Right renal pelvis (tissue), 4 donors: ENCODE measurements at places on chromosomes 4 and X.

GRCh38 chr4:168699224-168699878 is 202.5 kb downstream of the PALLD start:
- DNase-seq = no peak

GRCh38 chrX:118968031-118968430 is 6.4 kb upstream of the LONRF3 start:
- DNase-seq = no peak

GRCh38 chr4:147590249-147590920 is 26.8 kb upstream of the TMEM184C start:
- peak; percentile 61 for DNase-seq

DNA sequence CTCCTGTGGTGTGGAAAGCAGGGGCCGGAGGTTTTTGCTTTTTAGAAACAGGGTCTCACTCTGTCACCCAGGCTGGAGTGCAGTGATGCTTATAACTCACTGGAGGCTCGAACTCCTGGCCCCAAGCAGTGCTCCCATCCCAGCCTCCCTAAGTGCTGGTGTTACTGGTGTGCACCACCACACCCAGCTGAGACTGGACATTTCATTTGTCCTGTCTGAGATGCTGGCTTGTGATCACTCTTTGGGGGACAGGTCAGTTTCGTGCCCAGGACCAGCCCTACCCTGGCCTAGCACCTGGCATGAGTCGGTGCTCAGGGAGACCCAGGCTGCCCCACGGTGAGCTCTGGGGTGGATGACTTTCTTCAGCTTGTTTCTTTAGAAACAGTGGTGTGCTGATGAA is 11.3 kb downstream of the PSAPL1 start:
- DNase-seq = no peak

- DNase-seq = no peak
These were observed 21.6 kb upstream of the UBA1 start for GRCh38 chrX:47171996-47172395.

DNA sequence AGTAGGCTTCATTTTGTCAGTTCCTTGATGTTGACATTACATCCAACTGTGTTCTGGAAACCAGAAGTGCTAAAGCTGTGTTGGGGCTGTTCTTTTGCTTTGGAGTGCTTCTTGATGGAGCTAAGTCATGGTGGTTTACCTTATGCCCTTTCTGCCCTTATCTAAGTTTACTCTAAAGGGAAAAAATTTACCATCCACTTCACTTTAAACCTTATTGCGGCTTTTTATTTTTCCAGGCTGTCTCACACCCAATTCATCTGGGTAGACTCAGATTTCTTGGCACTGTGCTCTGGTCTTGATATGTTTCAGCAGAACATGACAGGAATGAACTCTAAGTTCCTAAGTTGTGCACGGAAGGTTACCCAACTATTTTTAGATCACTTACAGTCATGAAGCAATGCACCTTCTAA is 104.7 kb upstream of the TTC29 start:
- no peak for DNase-seq

- DNase-seq = no peak
These were observed 225.5 kb downstream of the AFAP1 start for GRCh38 chr4:7714176-7714575.

- no peak for DNase-seq
These were observed 427.4 kb downstream of the RAB28 start for GRCh38 chr4:13056630-13057189.

- no peak for DNase-seq
These were observed 100.3 kb downstream of the EMCN start for GRCh38 chr4:100417565-100417964.

DNA sequence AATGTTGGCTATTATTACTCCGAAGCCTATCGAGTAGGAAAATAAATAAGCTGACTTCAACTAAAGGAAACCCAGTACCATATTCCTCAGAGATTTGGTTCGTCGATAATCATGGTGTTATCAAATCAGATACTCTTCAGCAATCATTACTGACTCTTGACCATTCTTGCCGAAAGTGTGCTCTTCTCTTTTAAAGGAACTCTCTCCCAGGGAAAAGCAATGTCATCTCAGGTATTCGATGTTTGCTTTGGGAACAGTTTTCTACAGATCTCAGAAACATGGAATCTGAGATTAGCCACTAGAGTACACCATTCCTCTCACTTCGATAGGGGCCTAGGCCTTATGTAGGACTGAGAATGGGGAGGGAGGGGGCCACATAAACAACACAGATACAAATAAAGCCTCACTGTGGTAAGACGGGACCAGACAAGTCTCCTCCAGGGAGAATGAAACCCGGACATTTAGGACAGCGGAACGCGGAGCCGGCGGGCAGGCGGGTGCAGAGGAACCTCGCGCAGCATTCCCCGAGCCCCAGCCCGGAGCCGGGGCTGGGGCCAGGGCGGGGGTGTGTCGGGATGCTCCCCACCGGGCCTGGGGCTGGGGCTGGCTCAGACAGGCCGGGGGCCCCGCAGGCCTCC is 581 bp downstream of the DNAJB14 start:
- DNase-seq = peak; percentile 14

GRCh38 chr4:145792429-145792828 is 112.5 kb downstream of the C4orf51 start:
- no peak for DNase-seq

DNA sequence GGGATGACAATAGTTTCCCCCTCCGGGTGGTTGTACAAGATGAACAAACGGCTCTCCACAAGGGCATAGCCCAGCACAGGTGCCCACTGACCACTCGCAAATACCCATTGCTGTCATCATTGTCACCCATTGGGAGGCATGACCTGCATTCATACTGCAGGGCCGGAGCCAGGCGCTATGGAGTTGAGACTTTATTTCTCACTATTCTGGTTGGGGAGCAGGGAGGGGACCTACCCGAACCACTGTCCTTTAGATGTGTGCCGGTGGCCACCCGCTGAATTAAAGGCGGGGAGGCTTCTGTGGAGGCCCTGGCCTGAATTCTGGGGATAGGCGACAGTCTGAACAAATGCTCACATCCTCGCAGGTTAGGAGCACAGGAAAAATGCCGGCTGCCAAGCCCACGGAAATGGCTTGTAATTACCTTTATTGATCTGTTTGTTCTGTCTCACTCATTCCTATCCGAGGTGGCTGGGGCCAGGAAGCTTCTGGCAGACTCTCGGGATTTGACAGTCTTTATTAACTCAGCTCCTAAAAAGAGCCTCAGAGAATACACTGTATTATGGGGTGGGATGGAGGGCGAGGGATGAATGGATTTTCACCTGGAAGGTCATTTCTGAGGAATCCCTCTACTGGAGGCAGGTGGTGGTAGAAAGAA is 125.1 kb upstream of the PSAPL1 start:
- DNase-seq = no peak

DNA sequence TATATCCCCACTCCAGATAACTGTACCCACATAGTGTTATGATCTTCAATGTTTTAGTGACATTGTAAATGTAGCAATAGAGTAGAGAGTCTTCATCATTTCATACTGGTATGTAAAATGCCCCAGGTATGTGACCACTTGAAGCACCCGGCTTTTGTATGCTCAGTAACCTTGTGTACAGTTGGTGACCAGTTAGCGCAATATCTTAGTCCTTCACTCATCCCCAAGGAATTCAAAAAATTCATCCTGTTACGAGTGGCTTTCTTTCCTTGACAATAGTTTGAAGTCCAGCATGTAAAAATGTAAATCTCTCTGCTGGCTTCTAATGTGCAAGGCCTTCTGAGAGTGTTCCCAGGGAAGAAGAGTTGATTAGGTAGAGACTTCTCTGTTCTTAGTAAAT is 145.6 kb downstream of the ARX start:
- DNase-seq = no peak

DNA sequence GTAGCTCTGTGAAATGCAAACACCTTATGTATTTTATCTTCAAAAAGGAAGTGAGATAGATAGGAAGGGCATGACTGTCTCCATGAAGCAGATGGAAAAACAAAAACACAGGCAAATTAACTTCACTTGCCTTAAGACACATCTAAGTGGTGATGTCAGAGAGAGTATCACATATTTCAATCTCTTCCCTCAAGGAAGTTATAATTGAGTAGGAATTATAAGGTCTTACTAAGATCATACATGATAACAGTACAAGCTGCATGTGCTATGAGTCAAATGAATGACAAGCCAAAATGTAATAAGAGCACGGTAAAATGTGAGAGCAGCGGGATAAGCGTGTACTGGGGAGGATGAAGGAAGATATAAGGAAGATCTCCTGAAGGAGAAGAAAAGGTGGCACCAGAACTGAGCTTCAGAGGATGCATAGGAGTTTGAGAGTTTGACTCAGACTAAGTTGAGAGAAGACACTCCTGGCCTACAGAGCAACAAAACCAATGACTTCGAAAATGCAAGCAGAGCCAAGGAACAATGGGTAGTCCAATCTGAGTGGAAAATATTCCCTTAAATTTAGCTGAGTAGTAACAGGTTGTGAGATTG is 43.3 kb upstream of the GALNT7 start:
- DNase-seq = no peak

DNA sequence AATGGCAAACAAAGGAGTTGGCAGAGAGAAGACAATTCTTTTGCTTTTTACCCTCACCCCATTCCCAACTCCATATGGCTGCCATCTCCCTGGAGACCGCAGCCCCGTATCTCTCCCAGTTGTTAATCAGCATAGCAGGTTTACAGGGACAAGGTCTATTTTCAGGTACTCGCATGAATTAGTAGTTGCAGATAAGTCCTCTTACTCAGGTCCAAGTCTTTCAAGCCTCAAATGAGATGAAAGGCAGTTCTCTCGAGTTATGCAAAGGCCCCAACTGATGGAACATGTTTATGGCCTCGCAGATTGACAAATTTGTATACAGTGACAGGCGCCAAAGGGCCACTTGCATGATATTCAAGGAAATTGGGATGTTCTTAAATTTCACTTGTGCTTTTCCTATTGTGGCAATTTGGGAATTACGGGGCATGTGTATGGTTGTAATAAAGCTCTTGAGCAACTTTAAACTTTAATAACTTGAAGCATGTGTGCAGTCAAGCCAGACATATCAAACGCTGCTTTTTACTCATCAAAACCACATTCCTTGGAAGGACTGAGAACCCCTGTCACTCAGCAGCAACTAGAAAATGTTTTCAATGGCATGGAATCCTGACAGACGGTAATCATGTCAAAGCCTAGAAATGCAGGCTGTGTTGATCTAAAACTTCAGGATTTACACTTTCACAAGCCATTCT is 45.1 kb downstream of the KDR start:
- no peak for DNase-seq

DNA sequence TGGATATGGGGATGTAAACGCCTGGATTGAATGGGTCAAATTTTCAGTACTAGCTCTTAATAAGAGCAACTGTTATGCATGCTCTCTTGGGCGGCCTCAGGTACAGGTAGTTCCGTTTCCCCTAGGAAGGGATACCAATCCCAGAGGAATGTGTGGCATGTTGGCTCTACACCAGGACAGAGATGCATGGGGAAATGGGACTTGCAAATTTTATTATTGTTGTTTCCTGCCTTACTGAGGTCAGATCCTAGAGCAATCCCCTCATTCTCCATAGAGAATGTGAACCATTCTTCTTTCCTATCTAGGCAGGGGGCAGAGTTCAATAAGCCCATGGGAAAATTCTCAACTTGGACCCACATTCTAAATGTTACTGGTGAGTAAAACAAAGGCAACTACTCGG is 361.8 kb upstream of the FGF16 start:
- DNase-seq = no peak

DNA sequence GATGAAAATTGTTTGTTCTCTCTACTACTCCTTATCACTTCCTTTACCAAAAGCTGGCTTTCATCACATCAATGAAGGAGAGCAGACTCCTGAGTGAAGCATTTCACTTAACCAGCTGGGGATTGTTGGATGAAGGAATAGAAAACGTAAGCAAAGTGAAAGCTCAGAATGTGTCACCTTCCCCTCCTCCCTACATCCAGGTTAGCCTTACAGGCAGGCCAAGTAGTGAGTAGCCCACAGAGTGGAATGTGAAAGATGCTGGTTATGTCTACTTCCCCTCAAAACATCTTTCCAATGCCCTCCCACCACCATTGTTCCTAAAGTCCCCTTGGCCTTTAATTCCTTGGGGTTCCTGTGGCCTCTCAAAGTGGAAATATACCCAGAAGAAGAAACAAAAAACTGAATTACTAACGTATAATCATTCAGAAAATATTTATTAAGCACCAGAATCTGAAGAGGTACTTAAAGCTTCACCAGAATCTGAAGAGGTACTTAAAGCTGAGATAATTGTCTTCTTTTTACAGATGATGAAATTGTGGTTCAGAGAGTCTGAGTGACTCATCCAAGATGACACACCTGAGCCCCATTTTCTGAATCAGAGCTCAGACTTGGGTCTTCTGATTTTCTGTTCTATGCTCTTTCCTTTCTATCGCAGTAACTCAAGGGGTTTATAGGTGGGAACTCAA is 6.5 kb downstream of the P2RY4 start:
- DNase-seq = no peak

DNA sequence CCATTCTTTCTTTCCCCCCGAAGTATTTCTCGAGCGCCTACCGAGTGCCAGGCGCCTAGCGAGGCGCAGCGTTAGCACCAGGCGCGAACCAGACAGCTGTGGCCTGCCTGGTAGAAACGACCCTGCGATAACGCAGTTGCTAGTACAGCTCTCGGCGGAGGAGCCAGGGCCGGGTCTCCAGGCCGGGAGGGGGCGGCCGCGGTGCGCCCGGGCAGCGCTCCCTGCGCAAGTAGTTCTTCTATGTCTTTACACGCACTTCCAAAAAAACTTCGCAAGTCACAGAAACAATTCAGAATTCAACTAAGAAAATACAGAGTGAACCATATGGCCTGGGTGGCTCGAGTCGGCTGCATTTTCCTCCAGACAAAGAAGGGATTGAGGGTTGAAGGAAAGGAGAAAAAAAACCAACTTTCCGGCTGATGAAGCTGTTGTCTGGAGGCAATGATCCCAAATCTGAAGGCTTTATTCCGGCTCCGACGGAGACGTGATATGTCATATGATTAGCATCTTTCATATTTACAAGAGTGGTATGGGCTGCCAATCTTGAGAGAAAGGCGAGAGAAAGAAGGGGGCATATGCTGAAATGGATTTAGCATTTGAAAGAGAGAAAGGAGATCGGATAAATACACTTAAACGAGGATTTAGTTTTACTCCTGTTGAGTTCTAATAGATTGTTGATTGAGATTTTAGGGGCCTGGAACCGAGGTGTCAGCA is 7.2 kb upstream of the NEUROG2 start:
- DNase-seq = no peak

DNA sequence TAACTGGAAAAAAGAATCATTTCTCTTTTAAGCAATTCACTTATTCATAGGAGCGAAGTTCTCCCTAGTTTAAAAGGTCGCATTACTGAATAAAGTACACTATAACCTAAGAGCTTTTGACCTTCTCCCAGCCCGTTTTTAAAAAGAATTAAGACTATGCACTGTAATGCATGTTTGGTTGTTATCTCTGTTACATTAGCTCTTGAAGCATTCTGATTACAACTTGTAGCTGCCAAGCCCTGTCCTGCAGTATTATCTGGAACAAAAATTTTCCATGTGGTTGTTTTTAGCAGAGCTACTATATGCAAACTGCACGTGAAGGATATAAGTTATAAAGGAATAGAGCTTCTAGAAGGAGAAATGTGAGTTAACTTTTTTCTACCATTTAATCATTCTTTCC is 8.1 kb downstream of the GAB1 start:
- no peak for DNase-seq

DNA sequence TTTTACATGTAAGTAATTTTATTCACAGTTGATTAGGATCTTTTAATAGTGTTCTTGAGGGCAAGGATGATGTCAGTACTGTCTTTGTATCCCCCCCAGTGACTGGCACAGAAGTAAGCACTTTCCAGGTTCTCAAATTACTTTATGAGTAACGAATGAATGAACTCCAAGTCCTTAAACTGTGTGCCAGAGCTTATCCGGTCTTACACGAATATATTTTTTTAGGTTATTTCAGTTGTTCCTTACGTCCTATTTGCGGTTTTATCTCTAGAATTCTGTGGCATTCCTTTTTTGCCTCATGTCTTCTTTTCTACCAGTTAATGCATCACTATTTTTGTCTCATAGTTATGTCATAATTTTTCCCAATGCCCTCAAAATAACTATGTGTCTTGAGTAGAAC is 106.9 kb upstream of the MID1IP1 start:
- no peak for DNase-seq
